ENCODE measurements at places on chromosomes 5 and 9. TPM values are rescaled to one million over a fixed set of nuclear protein-coding genes. Genes with fewer than 3 reads are reported as not detected.

- no peak for DNase-seq
Measured at GRCh38 chr5:172229904-172230303, 35.9 kb downstream of the EFCAB9 start.

GRCh38 chr5:95087816-95088317 lies 197.0 kb downstream of the MCTP1 start:
- DNase-seq: no peak

GRCh38 chr5:113823696-113824095 lies 310.2 kb downstream of the YTHDC2 start:
- DNase-seq: no peak

- DNase-seq: no peak
Measured at GRCh38 chr5:25707093-25707492, 1062.3 kb upstream of the CDH10 start.

DNA sequence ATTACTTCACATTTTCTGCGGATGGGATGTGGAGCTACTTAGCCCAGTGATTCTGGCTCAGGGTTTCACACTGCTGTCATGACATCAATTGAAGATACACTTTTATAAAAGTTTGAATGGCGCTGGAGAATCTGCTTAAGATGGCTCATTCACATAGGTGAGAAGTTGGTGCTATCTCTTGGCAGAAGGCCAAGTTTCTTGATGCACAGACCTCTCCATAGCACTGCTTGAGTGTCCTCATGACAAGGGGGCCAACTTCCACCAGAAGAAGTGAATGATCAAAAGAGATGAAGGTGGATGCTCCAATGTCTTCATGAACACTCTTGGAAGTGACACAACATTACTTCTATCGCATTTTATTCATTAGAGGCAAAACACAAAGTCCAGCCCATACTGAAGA lies 403.7 kb upstream of the CCNG1 start:
- no peak for DNase-seq

DNA sequence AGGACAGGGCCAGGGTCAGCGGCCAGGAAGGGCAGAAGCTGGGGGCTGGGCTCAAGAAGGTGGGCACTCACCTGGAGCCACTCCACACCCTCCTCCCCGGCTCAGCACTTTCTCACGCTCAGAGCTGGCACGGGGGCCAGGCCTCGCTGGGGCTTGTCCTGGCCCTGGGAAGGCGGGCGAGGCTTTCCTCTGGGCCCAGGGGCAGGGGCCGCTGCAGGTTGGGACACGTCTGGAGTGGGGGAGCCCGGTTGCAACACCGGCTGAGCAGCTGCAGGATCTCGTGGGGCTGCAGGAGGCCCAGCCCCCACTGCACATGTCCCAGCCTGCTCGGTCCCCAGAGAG lies 38.9 kb upstream of the EGFL7 start:
- DNase-seq: no peak

DNA sequence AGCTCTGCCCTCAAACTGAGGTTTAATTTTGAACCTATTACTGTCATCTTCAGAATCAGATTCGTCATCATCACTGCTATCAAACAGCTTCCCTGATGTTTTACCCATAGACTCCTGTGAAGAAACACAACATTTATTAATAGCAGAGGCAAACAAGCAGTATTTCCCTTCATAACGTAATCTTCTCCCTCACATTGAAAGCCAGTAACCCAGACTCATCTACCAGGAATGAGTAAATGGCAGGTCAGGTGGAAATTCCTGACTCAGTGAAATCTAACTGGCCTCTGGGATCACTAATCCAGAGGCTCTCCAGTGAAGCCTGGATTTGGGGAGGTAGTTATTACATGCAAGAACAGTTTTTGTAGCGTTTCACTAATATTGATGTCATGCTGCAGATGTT lies 14.6 kb downstream of the NOL8 start:
- no peak for DNase-seq

DNA sequence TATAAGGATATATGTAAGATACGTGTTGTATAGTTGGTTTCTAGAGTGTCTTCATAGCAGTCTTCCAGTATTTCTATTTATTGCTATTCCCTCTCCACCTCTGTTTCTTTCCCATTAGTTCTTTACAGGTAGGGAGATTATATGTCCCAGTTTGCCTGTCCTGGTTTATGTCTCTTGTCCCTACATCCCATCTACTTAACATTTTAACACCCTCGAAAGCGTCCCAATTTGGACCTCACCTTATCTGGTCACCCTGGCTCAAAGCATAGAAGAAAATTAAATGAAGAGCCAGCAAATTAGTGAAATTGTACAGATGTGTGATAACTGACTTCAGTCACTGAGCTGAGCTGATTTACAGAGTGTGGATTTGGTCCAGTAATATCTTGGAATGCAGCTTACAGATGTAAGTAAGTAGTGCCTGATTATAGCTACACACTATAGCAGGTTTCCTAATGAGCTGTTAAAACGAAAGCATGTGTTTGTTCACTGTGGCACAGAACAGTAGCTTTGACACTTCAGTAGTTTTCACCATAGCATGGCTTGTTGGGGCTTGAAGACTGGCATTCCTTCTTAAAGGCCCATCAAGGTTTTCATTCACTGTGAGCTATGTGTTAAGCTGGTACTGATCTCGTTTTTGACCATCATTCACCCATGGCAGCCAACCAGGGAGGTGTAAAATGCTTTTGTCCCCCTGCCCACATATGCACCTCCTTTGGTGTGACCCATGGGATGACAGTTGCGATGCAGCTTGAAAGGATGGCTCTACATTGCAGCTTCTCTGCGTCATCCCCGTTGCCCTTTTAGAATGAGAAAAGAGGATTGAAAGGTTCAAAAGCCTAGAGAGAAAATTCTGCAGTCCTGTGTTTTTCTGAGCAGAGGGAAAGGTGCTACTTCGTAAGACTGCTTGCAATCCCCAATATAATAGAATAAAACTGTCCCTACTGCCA lies 192.1 kb upstream of the DMRT1 start:
- DNase-seq: no peak

- no peak for DNase-seq
Measured at GRCh38 chr5:74063346-74063745, 437.4 kb downstream of the ARHGEF28 start.

DNA sequence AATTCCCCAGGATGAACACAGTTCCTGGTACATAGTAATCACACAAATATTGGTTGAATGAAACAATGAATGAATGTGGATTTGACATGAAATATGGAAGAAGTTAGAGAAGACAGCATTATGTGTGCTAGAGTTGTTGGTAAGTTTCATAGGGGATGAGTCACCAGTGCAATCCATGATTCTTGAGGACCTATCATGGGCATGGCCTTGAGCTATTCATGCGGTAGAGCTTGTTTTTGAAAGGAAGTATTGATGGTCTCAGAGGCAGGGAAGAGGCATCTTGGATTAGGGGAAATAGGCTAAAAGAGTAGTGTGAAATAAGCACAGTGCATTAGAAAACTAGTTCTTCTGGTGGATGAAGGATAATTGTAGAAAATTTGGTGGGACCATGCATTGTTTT lies 22.1 kb downstream of the SPATA31D1 start:
- DNase-seq: no peak

DNA sequence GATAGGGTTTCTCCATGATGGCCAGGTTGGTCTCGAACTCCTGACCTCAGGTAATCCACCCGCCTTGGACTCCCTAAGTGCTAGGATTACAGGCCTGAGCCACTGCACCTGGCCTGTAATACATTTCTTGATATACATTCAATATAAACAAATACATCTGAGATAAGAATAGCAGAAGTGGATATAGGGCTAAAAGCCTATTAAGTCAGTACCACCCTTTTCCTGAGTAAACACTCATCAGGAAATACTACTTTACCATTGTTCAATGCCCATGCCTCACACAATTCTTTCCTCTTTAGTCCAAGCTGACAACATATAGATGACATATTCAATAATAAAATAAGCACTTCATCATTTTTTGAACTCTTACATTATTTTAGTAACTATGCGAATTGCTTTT lies 64.8 kb downstream of the MRPS27 start:
- no peak for DNase-seq

- DNase-seq: no peak
Measured at GRCh38 chr5:40559306-40559705, 120.4 kb upstream of the PTGER4 start.

DNA sequence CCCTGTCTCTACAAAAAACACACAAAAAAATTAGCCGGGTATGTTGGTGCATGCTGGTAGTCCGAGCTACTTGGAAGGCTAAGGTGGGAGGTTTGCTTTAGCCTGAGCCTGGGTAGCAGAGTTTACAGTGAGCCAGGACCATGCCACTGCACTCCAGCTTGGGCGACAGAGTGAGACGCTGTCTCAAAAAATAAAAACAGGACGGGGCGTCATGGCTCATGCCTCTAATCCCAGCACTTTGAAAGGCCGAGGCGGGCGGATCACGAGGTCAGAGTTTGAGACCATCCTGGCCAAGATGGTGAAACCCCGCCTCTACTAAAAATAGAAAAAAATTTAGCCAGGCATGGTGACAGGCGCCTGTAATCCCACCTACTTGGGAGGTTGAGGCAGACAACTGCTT lies 40.3 kb downstream of the UBE2D2 start:
- DNase-seq: peak; percentile 43

DNA sequence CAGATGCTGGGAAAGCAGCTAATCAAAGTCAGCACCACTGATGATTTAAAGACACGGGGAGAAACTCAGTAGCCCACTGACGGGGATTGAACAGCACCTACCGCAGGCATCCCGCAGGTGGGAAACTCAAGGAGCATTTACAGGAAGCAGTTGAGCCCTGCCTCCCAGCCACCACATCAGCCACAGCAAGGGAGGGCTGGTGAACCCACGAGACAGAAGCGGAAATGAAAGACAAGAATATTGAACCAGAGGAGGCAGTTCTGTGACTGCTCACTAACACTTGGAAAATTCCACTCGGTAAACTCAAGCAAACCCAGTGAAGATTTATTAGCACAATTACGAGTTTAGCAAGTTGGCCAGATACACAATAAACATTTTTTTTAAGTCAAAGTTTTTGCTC lies 10.6 kb upstream of the FAM163B start:
- DNase-seq: no peak

DNA sequence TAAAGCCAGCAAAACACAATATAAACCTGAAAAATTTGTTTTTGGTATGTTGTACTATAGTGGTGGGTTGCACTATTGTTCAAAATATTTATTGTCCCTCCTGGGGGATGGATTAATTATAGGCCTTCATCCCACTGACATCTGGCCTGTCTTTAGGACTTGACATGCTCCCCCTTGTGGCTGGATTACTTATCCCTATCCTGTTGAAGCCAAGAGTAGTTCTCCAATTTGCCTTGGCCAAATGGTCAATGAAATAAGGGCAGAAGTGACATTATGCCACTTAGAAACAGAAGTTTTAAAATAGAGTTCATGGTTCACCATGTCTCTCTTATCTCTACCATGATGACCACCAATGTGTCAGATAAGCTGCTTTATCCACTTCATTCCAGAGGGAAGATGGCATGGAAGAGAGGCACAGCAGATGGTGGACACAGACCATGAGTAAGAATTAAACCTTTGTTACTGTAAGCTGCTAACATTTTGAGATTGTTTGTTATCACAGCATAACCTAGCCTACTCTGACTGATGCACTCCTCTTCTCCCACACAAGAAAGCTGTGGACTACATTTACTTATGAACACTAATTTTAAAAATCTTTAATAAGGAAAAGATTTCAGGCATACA lies 29.2 kb upstream of the ARHGEF28 start:
- DNase-seq: no peak

DNA sequence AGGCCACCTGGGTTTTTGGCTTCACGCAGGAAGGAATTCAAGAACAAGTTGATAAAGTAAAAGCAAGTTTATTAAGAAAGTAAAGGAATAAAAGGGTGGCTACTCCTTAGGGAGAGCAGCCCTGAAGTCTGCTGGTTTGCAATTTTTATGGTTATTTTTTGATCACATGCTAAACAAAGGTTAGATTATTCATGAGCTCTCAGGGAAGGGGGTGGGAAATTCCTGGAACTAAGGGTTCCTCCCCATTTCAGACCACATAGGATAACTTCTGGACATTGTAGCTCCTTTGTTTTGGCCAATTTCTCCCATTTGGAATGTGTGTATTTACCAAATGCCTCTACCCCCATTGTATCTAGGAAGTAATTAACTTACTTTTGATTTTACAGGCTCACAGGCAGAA lies 63.9 kb upstream of the SYK start:
- DNase-seq: no peak

GRCh38 chr9:106060885-106061284 lies 366.5 kb downstream of the TMEM38B start:
- DNase-seq: no peak

DNA sequence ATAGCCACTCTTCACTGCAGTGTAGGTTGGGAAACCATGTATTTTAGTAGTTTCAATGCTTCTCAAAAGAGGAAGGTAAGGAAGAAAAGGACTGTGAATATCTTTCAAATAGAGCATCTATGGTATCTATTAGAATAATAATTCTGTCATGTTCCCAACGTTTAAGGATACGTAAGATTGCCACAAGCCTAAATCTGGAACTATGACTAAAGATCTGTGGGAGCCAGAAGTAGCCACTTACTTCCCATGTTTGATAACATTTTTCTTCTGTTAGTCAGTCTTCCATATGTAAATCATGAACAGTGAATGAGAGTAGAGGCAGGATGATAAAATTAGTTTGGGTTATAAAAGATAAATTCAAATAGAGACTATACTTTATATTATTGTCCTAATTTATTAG lies 16.3 kb upstream of the MROH2B start:
- no peak for DNase-seq

Gene HOMER1
- 0.44 TPM for polyA plus RNA-seq

Gene CRHBP
- 20.2 TPM for polyA plus RNA-seq

Gene PCDHGA2
- polyA plus RNA-seq: 2.1 TPM

Gene AQP3
- 0.94 TPM for polyA plus RNA-seq

Gene ATP6V1G1
- 174 TPM for polyA plus RNA-seq

Gene N4BP3
- polyA plus RNA-seq: 0.88 TPM

Gene TLX3
- not detected for polyA plus RNA-seq

Gene GLDC
- 0.27 TPM for polyA plus RNA-seq

Gene ITK
- 0.92 TPM for polyA plus RNA-seq

Gene FOXD4L5
- polyA plus RNA-seq: not detected

Gene TAF11L10
- polyA plus RNA-seq: not detected
